ENCODE measurements at places on chromosomes 6 and 20.

DNA sequence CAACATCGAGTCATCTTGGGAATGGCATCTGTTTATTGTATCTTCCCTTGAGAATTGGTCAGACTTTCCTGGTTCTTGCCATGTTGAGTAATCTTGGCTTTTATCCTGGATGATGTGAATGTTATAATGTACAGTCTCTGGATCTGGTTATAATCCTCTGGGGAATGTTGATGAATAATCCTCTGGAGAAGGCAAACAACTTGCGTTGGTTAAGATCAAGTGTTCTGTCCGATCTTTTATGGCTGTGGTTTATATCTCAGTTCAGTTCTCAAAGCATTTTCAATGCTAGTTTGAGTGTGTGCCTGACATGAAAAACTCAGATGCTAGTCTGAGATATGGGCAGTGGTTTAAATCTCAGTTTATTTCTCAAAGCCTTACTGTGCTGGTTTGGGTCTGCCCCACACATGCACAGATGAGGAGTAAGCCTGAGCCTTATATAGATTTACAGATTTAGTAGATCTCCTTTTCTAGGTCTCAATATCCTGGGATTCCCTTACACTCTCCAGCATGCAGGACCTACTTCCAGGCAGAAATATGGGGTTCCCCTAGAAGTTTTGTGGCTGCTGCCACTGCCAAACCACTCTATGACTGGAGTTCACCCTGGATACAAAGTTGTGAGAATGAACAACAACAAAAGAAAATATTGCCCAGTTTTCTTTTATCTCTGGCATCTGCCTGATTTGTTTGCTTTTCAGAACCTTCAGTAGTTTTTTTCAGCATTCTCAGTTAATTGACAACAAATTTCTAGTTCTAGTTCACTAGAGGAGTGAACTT, 191.8 kb upstream of the MAN1A1 start:
- no peak for DNase-seq

DNA sequence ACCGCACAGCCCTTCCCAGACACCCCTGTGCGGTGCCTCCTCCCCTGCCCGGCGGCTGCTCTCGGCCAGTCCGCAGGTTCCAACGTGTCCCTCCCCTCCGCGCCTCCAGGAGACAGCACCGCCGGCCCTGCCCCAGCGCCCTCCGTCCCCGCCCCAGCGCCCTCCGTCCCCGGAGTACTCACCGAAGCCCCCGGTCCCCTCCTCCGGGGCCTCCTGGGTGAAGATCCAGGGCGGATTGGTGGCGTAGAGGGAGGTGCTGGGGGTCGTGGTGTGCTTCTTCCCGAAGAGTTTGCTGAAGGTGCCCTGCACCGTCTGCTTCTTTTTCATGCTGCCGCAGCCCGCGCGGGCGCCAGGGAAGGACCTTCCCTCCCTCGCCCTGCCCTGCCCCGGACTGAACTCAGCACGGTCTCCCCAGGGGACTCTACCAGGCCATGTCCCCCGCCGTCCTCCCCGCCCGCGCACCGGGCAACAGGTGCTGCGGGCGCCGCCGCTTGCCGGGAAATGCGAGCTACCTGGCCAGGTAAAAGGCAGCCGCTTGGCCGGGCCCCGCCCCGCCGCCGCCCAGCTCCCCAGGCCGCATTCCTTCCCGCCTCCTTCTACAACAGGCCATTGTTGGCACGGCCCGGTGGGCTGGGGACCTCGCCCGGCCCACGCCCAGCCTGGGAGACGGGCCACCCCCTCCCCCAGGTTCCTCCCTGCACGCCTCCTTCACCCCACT, at the start of gene C6orf132:
Gene C6orf132 (minus strand): TSS at position 503 of the 718 bp plus-strand sequence. CDS start 176 bp downstream, at position 327.
- no peak for DNase-seq

GRCh38 chr20:48681873-48682426, 145.8 kb downstream of the PREX1 start:
- no peak for DNase-seq

- no peak for DNase-seq
Observed at GRCh38 chr6:52098721-52099120, 11.3 kb upstream of the PKHD1 start.

DNA sequence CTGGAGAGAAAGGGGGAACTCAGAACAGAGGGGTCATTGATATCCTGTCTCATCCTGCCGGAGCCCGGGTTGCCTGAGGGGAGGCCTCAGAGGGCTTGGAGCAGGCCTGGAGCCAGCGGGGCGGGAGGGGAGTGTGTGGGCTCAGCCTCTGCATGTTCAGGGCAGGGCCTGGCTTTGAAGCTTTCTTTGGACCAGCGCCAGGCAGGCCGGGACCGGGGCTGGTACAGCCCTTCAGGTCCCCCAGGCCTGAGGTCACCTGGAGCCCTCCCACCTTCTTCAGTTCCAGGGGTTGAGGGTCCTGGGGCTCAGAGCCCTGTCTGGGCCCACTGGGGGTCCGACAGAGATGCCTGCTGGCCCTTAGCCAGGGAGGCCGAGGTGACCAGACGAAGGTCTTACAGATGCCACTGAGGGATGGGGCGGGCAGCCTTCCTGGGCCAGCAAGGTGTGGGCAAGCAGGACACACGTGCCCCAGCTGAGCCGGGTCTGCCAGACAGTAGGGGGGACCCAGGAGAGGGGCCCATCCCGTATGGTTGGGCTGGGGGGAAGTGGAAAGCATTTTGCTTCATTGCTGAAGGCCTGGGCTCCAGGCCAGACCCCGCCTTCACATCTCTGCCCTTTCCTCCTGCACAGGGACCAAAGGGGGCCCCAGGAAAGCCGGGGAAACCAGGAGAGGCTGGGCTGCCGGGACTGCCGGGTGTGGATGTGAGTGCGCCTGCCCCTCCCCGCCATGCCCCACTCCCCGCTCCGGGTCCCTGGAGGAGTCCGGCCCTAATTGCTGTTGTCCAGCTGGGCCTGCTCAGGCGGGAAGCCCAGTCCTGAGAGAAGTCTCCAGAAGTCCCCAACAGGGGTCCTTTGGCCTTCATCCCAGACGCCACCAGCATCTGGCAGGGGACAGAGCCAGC, 2.0 kb downstream of the COL9A3 start:
- DNase-seq, result no peak

GRCh38 chr6:163793011-163793983, 378.8 kb downstream of the QKI start:
- DNase-seq, result no peak

- DNase-seq, result no peak
Observed at GRCh38 chr6:145809785-145810184, 4.8 kb downstream of the FBXO30 start.

GRCh38 chr6:149372062-149372461, 28.0 kb upstream of the SUMO4 start:
- DNase-seq, result no peak

DNA sequence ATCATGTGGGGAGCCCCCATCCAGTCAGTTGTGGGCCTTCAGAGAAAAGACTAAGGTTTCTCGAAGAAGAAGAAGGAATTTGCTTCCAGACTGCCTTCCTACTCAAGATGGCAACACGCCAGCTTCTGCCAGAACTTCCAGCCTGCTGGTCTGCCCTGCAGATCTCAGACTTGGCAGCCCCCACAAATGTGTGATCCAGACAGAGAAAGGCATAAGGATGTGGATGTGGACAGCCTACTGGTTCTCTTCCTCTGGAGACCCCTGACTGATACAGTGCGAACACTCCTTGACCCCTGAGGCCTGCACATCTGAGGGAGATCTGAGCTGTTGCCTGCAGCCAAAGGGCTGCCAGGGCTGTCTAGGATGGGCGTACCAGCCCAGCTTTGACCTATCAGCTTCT, 8.6 kb downstream of the GABRR1 start:
- DNase-seq, result no peak

DNA sequence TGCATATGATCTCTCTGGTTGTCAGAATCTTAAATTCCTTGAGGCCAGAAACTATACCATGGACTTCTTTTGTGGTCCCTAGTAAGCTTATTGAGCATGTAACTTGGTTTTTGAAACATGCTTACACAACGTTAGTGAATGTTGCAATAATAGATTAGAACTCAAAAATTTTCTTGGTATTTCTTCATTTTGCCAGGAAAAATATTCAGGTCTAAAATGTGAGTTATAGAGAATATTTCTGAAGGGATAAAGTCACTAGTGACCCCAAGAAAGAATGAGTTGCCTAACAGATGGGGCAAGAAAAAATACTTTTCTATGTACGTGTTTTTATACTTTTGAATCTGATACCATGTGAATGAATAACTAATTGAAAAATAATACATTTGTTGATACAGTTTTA, 195.4 kb downstream of the TFAP2A start:
- DNase-seq, result no peak

DNA sequence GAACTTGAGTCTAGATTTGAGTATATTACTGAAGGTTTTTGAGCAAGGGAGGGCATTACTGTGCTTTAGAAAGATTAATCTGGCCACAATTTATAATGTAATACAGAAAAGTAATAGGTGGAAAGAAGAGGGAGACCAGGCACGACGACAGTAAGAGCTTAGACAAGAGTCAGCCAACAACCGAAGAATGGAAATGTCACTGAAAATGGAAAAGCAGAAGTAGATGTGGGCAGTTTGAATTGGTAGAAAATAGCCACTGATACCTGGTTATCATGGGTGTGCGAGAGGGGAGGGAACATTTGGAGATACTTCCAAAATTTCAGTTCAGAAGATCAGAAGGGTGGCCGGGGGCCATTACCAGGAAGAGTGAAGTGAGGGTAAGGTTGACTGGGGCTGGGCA, 339.1 kb downstream of the UTRN start:
- no peak for DNase-seq

- DNase-seq, result no peak
Observed at GRCh38 chr20:36017048-36017951, 48.9 kb downstream of the CNBD2 start.

- no peak for DNase-seq
Observed at GRCh38 chr20:35355372-35355771, 56.4 kb downstream of the UQCC1 start.

DNA sequence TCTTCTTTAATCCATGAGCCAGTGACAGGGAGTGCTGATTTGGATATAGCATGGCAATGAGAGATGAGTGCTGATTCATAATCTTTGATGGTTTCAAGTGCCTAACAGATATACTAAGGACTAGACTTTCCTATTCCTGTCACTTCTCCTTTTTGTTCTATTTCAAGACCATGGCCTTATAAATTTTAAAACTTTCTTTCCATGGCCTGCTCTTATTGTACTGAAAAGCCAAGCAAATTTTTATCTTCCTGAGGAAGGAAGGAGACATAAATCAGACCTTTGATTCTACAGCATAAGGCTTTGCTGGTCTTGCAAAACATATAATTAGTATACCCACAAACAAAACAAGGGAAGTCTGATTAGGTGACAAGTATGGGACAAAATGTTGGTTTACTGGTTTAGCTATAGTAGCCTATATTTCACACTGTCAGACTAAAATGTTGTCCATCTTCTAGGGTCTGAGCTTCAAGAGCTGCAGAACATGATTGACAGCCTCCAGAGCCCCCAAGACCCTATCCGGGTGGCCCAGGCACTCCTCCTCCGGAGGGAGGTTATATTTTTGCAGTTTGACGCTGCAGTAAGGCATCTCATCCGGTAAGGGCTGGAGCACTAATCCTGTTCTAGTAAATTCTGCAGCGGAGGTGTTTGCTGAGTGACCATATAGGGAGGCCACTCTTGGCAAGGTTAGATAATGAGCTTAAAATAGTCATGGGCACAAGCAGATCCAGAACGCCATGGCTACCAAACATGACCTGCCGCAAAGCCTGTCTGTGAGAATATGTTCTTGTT, 82.3 kb downstream of the CD164 start:
- DNase-seq, result no peak

Data from activated CD4-positive, CD25-positive, alpha-beta regulatory T cell (primary cell).